ENCODE measurements at places on chromosomes 6 and 20. TPM values are rescaled to one million over a fixed set of nuclear protein-coding genes. Genes with fewer than 3 reads are reported as not detected.

GRCh38 chr6:26027491-26028211 is 59.6 kb upstream of the HFE start:
- H3K27me3 ChIP-seq = no peaks in the 10 kb centered on the region
- DNase-seq = no peak

DNA sequence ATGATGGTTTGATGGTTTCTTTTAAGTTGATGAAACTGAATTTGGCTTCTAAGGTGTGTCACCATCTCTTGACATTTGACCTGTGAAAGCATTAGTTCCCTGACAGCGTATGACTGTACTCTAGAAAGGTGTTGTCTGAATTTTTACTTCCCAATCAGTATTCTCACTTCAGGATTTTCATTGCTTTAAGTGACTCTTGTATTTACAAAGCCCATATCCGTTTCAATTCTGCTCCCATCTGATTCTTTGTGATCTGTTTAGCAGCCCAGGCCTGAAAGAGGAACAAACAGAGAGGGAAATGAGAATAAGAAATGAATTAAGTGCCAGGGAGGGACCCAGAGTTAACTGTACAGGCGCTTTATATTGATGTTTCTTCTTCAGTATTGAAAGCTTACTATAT is 73.7 kb downstream of the FARS2 start:
- H3K27ac ChIP-seq = no peak overlapping the region

EYS gene
- total RNA-seq = 0.39 TPM

STK35 gene
- total RNA-seq = 13.3 TPM

NNAT gene
- 2.7 TPM for total RNA-seq

FOXF2 gene
- 0.21 TPM for total RNA-seq
